ENCODE measurements at places on chromosomes 3 and 15. TPM values are rescaled to one million over a fixed set of nuclear protein-coding genes. Genes with fewer than 3 reads are reported as not detected.

GRCh38 chr3:77780278-77780996, 740.5 kb downstream of the ROBO2 start:
- no peak overlapping the region for H3K4me3 ChIP-seq
- no peak overlapping the region for H3K27ac ChIP-seq
- H3K36me3 ChIP-seq, result no peaks in the 10 kb centered on the region
- no peaks in the 10 kb centered on the region for H3K27me3 ChIP-seq
- no peaks in the 10 kb centered on the region for H3K4me1 ChIP-seq

DNA sequence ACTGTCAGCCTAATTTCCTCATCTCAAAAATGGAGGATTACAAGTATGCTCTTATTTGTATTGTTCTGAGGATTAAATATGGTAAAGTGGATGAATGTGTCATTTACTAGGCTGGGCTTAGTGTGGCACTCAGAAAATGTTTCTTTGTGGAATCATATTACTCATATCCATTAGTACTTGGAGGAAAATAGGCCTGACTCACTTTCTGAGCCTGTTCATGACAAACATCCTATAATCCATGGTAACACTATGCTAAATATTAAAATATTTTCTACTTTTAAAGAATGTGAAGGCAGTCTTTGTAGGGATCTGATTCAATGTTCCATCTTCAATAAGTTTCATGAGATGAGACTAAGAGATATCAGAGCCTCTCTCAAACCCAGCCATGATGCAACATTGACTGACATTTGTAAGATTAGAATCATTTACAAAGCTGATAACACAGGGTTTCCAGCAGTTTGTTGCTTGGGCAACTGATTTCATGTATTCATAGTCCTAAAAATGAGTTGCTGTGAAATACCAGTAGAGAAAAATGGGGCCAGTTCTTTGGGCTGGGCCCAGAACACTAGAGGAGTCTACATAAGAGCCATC, 1048.5 kb downstream of the NTRK3 start:
- H3K27ac ChIP-seq, result no peak overlapping the region
- H3K36me3 ChIP-seq, result no peaks in the 10 kb centered on the region
- no peak for DNase-seq
- H3K4me1 ChIP-seq, result no peaks in the 10 kb centered on the region

RNF111 gene
- polyA plus RNA-seq, result 16.1 TPM

GRCh38 chr15:62976301-62976881, 66.2 kb upstream of the TPM1 start:
- no peak overlapping the region for H3K4me3 ChIP-seq
- H3K27me3 ChIP-seq, result no peaks in the 10 kb centered on the region
- no peak for DNase-seq

GRCh38 chr3:25901796-25902195, 111.9 kb downstream of the OXSM start:
- DNase-seq, result no peak
- no peaks in the 10 kb centered on the region for H3K36me3 ChIP-seq
- no peak overlapping the region for H3K4me3 ChIP-seq
- peaks cover 15% of the 10 kb centered on the region for H3K4me1 ChIP-seq
- H3K27me3 ChIP-seq, result no peaks in the 10 kb centered on the region

GRCh38 chr15:60520013-60520824, 41.3 kb upstream of the ICE2 start:
- H3K4me1 ChIP-seq, result peaks cover 7% of the 10 kb centered on the region
- DNase-seq, result no peak
- H3K27me3 ChIP-seq, result no peaks in the 10 kb centered on the region
- no peak overlapping the region for H3K27ac ChIP-seq

DNA sequence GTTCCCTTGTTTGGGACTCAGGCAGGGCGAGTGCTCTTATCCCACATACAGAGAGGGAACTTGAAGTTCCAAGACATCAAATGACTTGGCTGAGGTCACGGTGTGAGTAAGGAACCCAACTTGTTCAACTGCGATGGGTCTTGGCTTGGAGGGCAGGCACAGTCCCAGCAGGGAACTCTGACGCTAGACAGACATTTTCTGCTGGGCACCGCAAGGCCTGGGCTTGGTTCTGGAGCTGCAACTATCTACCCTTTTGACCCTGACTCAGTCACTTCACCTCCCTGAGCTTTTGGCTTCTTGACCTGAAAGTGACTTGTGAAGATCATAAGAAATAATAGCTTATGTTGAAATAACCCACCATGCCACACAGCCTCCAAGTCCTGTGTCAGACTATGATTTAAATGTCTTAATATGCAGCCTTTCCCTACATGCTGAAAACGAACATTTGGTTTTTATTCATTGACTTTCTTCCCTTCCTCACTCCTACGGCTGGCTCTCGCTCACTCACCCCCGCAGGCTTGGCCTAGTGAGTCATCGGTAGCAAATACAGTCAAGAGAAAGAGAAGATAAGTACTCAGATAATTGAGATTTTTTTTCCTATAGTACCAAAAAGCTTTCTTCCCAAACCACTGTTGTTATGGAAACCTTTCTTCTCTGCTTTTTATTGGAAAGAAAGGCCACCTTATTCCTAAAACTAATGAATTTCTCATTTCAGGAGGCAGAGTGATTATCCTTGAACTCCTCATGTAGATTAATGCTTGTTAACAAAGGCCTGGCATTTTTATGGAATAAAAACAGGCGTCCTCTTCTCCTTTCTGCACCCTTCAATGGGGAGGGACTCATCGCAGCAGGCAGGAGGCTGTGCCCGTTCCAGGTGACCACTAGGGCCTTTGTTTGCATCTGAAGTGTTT, 178.4 kb downstream of the ATP10A start:
- H3K27me3 ChIP-seq, result no peaks in the 10 kb centered on the region
- no peaks in the 10 kb centered on the region for H3K4me1 ChIP-seq
- H3K36me3 ChIP-seq, result peaks cover 3% of the 10 kb centered on the region
- no peak overlapping the region for H3K27ac ChIP-seq

DNA sequence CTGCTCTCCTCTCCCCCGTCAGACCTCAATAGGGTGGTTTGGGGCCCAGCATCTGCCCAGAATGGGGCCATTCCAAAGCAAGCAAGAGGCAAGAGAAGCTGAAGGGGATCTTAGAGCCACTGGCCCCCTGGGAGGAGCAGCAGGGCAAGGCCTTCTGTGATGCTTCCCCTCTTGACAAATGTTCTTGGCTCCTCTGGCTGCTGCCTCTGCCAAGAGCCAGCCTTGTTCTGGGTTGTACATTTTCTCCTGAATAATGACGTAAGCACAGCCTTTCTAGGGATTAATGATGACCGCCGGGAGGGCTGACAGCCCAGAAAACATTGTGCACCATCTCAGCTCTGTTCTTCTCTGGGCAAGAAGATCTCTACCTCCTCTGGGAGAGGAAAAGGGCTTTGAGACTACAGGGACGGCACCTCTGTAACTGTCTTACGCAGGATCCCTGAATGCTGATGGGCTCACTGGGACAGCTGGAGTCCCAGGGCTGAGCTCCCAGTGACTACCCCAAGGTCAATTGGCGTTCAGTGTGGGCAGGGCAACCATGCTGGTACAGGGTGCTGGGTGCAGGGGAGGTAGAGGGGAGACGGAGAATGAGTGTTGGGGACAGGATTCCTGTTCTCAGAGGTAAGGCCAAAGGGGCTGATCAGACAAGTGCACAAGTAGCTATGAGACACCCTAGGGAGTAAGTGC, 253.3 kb downstream of the FAM43A start:
- no peak overlapping the region for H3K27ac ChIP-seq
- H3K4me1 ChIP-seq, result no peaks in the 10 kb centered on the region
- no peak for DNase-seq

SLC35G2 gene
- polyA plus RNA-seq, result not detected

TIGIT gene
- polyA plus RNA-seq, result 0.63 TPM

ITIH3 gene
- polyA plus RNA-seq, result not detected

GRCh38 chr15:40756938-40757337, 1.9 kb upstream of the RMDN3 start:
- H3K4me3 ChIP-seq, result no peak overlapping the region
- no peak for DNase-seq
- no peaks in the 10 kb centered on the region for H3K27me3 ChIP-seq
- H3K4me1 ChIP-seq, result peaks cover 7% of the 10 kb centered on the region
- no peak overlapping the region for H3K27ac ChIP-seq

- H3K4me3 ChIP-seq, result no peak overlapping the region
- DNase-seq, result no peak
- no peak overlapping the region for H3K27ac ChIP-seq
- no peaks in the 10 kb centered on the region for H3K27me3 ChIP-seq
These were observed 795.1 kb upstream of the ARPP21 start for GRCh38 chr3:34844323-34844620.

PGBD4 gene
- polyA plus RNA-seq, result 1.5 TPM

ECE2 gene
- polyA plus RNA-seq, result not detected

- H3K36me3 ChIP-seq, result no peaks in the 10 kb centered on the region
- no peaks in the 10 kb centered on the region for H3K27me3 ChIP-seq
- DNase-seq, result no peak
- H3K27ac ChIP-seq, result no peak overlapping the region
- no peak overlapping the region for H3K4me3 ChIP-seq
- H3K4me1 ChIP-seq, result peaks cover 21% of the 10 kb centered on the region
These were observed 4.3 kb upstream of the SLCO3A1 start for GRCh38 chr15:91849180-91849579.

COL6A5 gene
- not detected for polyA plus RNA-seq

- no peaks in the 10 kb centered on the region for H3K4me1 ChIP-seq
- H3K36me3 ChIP-seq, result no peaks in the 10 kb centered on the region
- no peaks in the 10 kb centered on the region for H3K27me3 ChIP-seq
- H3K27ac ChIP-seq, result no peak overlapping the region
These were observed 36.4 kb downstream of the RIOX2 start for GRCh38 chr3:97935842-97936241.

DNA sequence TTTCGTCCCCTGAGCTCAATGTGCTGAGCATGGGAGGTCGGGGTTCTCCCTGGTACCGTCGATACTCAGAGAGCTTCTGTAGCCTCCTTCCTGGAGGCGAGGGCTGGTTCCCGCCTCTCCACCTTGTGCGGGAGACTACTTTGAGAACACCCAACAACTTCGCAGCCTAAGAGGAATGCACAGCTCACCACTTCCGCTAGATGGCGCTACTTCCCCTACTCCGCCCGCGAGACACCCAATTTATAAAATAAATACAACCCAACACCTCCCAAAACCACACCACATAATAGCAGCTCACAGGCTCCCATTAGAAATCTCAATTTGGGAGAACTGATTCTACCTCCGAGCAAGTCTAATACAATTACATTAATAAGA, 1.2 kb downstream of the RGMA start:
- peak overlapping the region; percentile 33 for H3K4me3 ChIP-seq
- DNase-seq, result peak; percentile 48
- H3K36me3 ChIP-seq, result no peaks in the 10 kb centered on the region
- H3K4me1 ChIP-seq, result no peaks in the 10 kb centered on the region

- DNase-seq, result no peak
- H3K27ac ChIP-seq, result no peak overlapping the region
- no peaks in the 10 kb centered on the region for H3K36me3 ChIP-seq
- no peak overlapping the region for H3K4me3 ChIP-seq
- no peaks in the 10 kb centered on the region for H3K27me3 ChIP-seq
- H3K4me1 ChIP-seq, result no peaks in the 10 kb centered on the region
These were observed 17.2 kb downstream of the FLNB start for GRCh38 chr3:58025406-58025805.

DNA sequence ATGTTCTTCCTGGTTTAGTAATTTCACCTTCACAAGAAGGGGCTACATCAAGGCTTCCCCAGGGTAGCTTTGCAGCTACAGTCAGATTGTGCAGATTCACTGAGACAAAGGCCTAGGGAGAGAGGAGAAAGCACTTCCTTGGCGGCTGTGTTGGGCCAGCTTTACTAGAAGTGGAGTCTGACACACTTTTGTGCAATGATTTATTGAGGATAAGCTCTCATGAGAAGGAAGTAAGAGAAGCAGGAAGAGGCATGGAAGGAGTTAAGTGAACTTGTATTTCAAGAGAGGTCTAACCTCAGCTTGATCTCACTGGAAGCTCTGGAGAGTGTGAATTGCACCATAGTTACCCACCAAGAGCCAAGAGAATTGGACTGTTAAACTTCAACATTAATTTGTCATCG, 78.9 kb downstream of the TGFBR2 start:
- peak overlapping the region; percentile 24 for H3K27ac ChIP-seq
- no peaks in the 10 kb centered on the region for H3K27me3 ChIP-seq
- peaks cover 78% of the 10 kb centered on the region for H3K36me3 ChIP-seq
- H3K4me1 ChIP-seq, result peaks cover 41% of the 10 kb centered on the region

- H3K36me3 ChIP-seq, result no peaks in the 10 kb centered on the region
- no peak overlapping the region for H3K27ac ChIP-seq
- DNase-seq, result no peak
- H3K4me3 ChIP-seq, result no peak overlapping the region
- no peaks in the 10 kb centered on the region for H3K27me3 ChIP-seq
These were observed 32.6 kb upstream of the DCP1A start for GRCh38 chr3:53379898-53380297.

ADGRG7 gene
- polyA plus RNA-seq, result not detected

STOML1 gene
- 18.7 TPM for polyA plus RNA-seq

- no peak overlapping the region for H3K4me3 ChIP-seq
- DNase-seq, result no peak
- H3K36me3 ChIP-seq, result no peaks in the 10 kb centered on the region
- H3K4me1 ChIP-seq, result no peaks in the 10 kb centered on the region
- H3K27me3 ChIP-seq, result no peaks in the 10 kb centered on the region
- no peak overlapping the region for H3K27ac ChIP-seq
These were observed 10.0 kb downstream of the FSTL1 start for GRCh38 chr3:120440762-120441161.

DNA sequence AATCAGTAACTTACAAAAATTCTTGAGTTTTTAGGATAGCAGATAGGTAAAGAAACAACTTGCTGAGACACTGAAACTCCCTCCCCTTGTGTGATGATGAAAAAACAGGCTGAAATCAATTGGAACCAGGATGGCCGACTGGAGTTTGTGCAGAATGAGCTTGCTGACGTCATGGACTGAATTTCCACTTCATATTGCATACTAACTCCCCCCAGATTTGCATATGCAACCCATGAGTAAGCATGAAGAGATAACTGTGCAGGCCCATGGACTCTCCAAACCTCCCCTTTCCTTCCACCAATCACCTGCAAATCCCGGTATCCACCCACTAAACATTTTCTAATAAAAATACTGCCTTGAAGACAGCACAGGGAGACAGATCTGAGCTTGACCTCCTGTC, 82.0 kb upstream of the SCN5A start:
- no peak for DNase-seq
- no peaks in the 10 kb centered on the region for H3K4me1 ChIP-seq
- no peaks in the 10 kb centered on the region for H3K27me3 ChIP-seq
- H3K36me3 ChIP-seq, result no peaks in the 10 kb centered on the region

- H3K4me3 ChIP-seq, result no peak overlapping the region
- H3K4me1 ChIP-seq, result no peaks in the 10 kb centered on the region
- no peaks in the 10 kb centered on the region for H3K36me3 ChIP-seq
- no peak for DNase-seq
These were observed 559.3 kb upstream of the ARRDC4 start for GRCh38 chr15:97401195-97401594.

MYO1E gene
- not detected for polyA plus RNA-seq

DNA sequence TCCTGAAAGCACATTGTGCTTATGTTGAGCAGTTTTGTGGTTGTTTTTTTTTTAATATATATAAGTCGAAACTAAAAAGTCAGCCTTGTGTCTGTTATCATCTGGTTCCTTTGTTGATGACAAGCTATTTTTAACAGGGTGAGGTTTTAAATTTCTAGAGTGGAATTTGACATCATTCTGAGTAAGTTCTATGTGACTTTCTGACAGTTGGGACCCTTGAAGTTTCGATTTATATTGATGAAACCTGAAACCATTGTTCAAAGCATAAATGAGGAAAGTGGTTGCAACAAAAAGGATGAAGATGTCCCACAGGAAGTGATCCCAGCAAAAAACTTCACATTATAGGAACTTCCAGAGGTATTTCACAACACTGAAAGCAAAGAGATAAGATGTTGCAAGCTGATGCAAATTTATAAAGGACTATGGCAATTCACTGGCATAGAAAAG, 94.0 kb downstream of the CYP19A1 start:
- no peak overlapping the region for H3K4me3 ChIP-seq
- no peaks in the 10 kb centered on the region for H3K27me3 ChIP-seq

VIPR1 gene
- 30.5 TPM for polyA plus RNA-seq

GRCh38 chr15:69664572-69665571, 212.3 kb downstream of the RPLP1 start:
- H3K27me3 ChIP-seq, result no peaks in the 10 kb centered on the region
- no peak for DNase-seq
- H3K4me1 ChIP-seq, result peaks cover 40% of the 10 kb centered on the region
- no peaks in the 10 kb centered on the region for H3K36me3 ChIP-seq

SCAP gene
- 34.5 TPM for polyA plus RNA-seq
